Stimulated activated CD4-positive, alpha-beta T cell treated with anti-CD3 and anti-CD28 coated beads, Interleukin-1b, Interleukin-23, amount 100 ng/mL, for 24 hours (primary cell): ENCODE measurements at places on chromosomes 7 and 10.

DNA sequence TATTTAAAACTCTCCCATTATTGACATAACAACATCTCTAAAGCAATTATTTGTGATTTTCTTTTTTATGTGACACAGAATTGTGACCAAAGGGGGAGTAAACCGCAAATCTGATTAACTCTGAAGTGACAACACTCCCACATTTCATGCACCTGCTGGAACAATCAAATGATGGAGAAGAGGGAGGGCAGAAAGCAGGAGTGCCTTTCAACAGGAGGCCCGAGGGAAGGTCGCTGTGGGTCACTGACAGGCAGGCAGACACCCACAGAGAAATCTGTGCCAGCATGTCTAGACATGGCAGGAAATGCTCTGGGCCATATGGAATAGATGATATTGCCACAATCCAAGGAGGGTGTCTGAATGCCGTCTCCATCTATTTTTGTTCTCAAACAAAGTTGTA, 247.3 kb downstream of the DOCK4 start:
- DNase-seq: no peak

GRCh38 chr7:33721895-33722294, 183.4 kb upstream of the BMPER start:
- DNase-seq: no peak

DNA sequence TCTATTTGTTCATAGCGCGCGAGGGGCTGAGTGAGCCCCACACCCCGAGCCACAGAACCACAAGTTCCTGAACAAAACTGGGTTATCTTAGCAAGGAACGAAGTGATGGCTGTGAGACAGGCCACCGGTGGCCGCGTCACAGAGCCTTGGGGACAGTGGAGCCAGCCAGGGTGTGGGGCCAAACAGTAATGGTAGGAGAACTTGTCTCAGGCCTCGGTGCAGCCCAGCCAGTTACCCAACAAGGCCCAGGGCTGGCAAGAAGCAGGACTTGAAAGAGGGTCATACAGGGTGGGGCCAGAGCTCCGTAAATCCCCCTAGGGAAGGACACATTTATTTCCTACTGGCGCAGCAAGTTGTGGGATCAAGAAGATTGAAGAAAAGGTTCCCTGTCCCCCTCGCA, 39.4 kb upstream of the TNS3 start:
- no peak for DNase-seq

DNA sequence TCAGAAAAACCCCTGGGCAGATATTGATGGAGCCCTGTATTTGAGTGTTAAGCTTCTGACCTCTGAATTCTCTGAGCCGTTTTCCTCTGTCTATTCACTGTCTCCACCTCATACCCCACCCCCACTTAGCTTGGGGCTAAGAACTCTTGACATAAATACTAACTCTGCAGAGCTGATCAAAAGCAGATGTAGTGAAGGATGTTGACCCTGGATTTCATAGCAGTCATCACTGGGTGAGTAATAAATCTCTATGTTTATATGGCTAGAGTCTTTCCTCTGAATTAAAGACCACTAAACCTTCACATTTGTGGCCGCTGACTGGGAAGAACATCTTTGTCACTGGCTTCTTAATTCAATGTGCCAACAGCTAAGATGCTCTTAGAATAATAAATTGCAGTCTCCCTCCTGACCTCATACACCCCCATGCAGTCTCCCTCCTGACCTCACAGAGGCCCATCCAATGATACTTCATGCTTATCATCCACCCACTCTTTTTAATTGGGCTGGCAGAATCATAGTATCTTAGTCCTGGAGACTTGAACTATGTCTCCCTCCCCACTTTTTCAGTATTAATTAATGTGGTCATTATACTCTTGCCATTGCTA, 78.0 kb upstream of the MACROH2A2 start:
- no peak for DNase-seq

DNA sequence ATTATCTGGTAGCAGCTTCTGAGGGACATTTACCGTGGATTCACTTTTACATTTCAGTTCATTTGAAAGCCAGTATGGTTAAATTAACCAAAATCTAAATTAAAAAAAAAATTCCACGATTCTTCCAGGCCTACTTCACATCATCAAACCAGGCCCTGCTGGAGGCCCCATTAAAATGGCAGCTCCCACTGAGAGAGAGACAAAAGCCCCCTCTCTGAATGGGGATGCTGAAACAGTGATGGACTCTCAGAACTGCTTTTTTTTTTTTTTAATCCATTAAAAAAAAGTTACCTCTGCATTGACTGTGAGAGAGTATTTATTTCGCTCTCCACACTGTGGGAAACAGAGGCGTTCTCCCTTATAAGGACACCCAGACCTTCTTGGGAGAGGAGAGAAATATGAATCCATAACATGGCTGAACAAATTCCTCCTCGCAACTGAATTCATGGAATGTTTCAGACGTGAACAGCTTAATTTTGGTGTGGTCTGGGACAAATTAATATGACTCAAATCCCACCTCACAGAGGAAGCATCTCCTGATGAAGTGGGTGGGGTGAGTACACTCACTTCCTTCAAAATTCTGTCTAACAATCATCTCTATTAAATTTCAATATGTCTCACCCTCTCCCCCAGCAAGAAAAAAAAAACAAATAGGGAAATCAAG, 73.5 kb downstream of the SAMD9 start:
- DNase-seq: no peak

DNA sequence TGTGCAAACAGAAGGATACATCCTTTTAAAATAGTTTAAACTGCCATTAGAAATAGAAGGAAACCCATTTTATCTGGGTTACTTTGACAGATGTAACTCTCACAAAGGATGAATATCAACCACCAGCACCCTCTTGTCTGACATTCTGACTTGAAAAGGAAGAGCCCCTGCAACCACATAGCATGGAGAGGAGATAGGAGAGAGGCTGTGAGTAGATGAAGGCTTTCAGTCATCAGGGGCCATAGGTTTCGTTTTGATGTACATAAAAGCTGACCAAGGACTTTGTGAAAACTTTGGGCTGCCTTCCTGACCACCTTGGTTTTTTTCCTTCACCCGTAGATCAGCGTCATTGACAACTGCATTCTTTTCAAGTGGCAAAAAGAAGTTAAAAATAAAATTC, 211.6 kb upstream of the PRPS1L1 start:
- no peak for DNase-seq

DNA sequence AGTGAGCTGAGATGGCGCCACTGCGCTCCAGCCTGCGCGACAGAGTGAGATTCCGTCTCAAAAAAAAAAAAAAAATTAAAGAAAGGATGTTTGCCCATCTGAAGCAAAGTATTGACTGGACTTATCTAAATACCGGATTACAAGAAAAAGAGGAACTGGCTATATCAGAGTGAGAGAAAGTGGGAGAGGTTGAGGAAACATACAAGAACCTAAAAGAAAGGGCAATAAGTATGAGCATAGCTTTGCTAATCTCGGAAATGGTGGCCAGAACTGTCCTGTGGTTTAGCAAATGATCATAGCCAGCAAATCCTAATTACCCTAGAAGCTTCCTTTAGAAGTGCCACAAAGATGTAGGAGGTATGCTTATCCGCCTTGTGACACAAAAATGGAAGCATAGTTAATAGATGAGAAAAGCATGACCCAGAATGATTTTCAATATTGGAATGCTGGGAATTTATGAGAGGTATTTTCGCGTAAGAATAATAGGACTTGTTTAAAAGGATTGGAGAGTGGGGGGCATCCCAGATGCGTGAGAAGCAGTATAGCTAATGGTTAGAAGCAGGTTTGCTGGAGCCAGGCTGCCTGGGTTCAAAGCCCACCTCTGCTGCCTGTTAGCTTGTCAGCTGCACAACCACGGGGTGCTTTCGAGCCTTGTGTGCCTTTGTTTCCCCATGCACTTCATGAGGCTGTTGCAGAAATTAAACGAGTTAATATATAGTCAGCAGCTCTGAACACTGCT, 1.2 kb upstream of the GTPBP4 start:
- no peak for DNase-seq

DNA sequence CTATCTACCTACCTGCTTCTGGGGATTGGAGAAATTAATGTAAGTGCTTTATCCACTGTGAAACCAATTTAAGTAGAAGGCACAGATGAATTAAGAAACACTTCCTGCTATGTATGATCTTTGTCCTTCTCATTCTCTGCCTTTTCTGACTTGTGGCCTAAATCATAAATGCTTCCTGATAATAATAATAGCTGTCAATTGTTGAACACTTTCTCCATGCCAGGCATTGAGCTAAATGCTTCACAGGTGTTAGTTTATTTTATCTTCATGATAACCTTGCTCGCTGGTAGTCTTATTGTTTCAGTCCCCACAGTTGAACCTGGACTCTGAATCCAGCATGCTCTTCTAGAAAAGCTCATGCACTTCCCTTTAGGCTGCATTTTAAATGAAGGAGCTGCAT, 75.4 kb downstream of the CHN2 start:
- DNase-seq: no peak

GRCh38 chr7:42372479-42372878, 135.5 kb upstream of the GLI3 start:
- DNase-seq: no peak

GRCh38 chr7:137873979-137874777, 27.4 kb upstream of the DGKI start:
- no peak for DNase-seq

GRCh38 chr7:148473703-148474480, 116.7 kb upstream of the C7orf33 start:
- no peak for DNase-seq

DNA sequence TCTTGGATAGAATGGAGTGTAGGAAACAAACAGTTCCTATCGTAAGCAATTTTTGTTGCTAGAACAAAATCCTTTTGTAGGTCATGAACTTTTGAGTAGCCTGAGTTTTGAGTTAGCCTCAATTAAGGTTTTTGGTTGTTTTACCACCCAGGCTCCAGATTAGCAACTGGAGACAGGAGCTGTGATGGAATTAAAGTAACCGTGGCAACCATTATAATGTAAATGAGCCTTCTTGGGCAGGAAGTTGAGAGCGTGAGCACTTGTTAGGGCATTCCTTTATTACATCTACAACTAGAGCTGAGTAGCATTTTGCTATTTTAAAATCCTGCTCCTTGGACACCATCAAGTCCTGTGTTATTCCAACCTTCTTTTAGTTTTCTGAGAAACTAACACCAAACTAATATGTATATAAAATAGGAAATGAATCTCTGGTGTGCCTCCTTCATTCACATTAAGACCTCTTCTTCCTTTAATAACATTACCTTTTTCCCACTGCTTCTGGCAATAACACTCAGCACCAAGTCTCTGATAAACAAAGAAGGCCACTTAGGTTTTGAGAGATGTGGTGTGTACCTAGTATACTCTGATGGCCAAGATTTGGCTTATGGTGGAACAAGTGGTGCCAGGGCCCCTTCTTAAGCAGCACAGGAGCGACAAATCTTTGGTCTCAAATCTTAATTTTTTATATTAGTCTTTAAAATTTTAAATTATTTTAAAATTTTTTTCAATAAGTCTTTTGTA, 34.0 kb downstream of the AHCYL2 start:
- no peak for DNase-seq

DNA sequence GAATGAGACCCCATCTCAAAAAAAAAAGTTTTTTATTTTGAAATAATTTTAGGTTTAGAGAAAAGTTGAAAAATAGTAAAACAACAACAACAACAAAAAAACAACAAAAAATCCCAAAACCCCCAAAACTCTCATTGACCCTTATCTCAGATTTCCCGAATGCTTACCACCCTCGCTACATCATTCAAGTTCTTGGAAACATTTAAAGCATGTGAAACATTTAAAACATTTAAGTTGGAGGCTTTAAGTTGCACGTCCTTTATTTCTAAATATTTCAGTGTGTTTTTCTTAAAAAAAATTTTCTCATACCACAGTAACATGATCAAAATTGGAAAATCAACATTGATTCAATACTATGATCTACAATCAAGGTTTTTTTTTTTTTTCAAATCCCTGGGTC, 382 bp upstream of the ARMS2 start:
- DNase-seq: no peak

DNA sequence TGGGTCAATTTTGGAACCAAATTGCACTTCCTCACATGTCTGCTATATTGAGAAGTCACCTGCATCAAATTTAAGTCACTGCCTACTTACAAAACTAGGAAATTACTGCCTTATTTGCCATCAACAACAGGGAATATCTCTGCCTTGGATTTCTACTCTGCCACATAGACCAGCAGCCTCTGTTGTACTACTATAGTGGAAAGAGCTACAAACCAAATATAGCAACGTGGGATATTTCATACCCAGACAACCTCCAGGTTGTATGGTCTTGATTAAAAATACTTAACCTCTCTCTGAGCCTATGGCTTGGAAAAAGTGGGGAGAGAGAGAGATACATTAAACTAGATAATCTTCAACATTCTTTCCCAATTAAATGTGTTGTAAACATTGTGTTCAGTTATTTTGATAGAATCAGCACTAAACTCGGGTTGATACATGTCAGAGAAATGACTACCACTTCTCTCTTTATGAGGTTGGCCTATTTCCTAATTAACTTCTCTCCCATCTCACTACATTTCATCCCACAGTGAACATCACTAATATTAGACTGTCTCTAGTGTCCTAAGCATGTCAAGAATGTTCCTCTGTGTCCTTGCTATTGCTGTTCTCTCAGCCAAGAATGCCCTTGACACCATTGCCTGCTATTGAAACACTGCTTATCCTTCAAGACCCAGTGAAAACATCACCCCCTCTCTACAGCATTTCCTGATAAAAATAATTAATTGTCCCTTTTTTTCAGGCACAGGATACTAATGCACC, 421.2 kb downstream of the IPMK start:
- DNase-seq: no peak

DNA sequence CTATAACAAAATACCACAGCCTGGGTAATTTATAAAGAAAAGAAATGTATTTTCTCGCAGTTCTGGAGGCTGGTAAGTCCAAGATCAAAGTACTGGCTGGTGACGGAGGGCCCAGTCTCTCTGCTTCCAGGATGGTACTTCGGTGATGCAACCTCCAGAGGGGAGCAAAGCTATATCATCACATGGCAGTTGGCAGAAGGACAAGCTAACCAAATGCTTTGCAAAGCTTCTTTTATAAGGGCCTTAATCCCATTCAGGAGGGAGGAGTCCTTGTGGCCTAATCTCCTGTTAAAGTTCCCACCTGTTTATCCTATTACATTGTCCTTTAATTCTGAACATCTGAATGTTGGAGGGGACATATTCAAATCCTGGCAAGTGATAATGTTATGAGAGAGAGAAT, 134.1 kb upstream of the SP4 start:
- DNase-seq: no peak

GRCh38 chr10:125085258-125086054, 74.9 kb downstream of the CTBP2 start:
- DNase-seq: no peak

GRCh38 chr10:29947701-29948060, 111.7 kb downstream of the JCAD start:
- DNase-seq: no peak

GRCh38 chr7:155981703-155982102, 169.4 kb upstream of the SHH start:
- no peak for DNase-seq
